ENCODE measurements at places on chromosomes 7 and 10.
A peak's percentile ranks its signal among the peaks of the same experiment; 100 is the strongest.

DNA sequence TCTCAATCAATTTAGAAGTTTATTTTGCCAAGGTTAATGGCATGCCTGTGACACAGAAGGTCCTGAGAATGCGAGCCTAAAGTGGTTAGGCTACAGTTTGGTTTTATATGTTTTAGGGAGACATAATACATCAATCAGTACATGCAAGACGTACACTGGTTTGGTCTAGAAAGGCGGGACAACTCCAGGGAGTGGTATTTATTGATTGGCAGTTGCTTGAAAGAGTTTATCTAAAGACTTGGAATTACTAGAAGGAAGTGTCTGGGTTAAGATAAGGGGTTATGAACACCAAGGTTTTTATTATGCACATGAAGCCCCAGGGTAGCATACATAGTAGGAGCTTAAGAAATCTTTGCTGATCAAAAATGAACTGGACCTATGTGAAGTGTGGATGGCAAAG lies 21.5 kb downstream of the NPVF start:
- no peak for DNase-seq

DNA sequence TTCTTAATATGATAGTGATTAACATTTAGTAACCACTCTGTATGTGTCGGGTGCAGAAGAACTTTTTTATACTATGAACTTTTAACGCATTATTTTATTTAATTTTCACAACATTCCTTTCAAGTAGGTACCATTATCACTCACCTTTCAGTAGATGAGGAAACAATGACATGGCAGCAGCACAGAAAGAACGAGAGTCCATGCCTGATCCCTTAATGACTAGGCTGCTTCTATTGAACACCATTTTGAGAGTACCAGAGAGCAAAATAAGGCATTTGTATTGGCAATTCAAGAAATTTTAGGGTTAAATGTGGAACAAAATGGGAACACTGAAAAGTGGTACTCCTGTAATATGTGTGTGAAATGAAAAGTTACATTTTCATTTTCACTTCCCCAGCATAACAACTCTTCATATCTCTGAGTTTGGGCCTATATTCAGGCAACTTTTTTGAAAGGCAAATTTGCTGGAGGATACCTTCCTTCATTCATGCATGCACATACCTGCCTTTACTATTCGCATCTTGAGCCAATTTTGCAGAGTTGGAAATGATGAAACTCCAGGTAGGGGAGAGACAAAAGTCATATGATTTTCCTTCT lies 12.8 kb downstream of the LRRN3 start:
- DNase-seq, result no peak

GRCh38 chr7:116497708-116498107 lies 1.8 kb upstream of the CAV2 start:
- DNase-seq, result no peak

- DNase-seq, result no peak
These were observed 214.4 kb downstream of the CCSER2 start for GRCh38 chr10:84542522-84543490.

GRCh38 chr7:134298902-134299683 lies 17.6 kb downstream of the SLC35B4 start:
- no peak for DNase-seq

DNA sequence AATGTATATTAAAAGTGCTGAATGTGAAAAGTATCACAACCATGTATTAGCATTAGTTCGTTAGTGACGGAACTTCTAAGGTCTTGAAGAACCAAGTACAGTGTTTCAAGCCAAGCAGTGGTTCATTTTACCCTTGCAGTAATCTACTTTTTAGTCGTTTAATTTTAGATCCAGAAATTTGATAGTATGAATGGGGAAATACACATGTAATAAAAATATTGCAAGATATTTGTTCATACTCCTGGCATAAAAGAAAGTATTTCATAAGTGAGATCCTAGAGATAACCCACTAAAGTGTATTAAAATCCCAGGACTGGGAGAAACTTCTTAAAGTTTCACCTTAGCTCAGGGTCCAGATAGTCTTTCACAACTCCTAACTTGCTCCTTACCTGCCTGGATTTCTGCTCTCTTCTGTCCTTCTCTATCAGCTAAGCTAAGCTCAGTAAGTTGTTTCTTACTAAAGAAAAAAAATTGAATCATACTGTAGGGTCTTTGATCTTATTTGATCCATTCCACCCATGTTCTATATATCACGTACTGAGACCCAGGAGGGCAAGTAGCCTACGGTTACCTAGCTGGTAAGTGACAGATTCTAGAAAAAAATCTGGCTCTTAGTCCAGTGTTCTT lies 1.5 kb downstream of the BCAP29 start:
- DNase-seq, result no peak

GRCh38 chr7:21368317-21368716 lies 59.6 kb upstream of the SP4 start:
- no peak for DNase-seq

DNA sequence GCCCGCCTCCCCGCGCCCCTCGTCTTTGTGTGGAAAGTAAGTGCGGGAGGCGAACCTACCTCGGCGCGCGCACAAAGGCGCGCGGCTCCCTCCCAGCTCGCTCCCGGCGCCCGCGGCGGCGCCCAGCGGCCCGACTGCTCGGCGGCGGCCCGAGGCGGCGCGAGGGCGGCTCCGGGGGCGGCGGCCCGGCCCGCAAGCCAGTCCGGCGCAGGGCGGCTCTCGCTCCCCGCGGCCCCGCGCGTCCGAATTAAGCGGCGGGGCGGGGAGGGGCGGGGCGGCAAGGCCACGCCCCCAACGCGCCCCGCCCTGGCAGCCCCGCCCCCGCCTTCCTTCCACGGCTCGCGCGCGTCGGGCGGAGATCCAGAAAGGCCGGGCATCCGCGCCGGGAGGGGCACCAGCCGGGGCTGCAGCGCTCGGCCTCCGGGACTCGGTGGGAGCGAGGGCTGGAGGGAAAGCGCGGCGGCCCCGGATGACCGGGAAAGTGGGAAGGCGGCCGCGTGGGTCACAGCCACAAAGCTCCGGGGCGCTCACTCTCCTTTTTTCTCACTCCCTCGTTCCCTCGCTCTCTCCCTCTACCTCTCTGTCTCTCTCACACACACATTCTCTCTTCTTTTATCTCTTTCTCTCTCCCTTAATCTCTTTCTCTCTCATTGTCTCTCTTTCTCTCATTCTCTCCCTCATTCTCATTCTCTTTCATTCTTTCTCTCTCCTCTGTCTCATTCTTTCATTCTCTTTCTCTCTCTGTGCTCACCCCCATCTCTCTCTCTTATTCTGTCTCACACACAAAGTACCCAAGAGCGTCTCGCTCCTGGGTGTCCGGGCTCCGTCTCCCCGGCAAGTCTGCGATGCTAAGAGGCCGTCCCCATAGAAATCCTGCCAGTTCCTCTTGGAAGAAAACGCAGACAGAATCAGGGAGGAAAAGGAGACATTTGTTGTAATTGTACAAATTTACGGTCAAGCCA lies 170.2 kb downstream of the FAM107B start:
- DNase-seq, result peak; percentile 75

All from stimulated activated CD4-positive, alpha-beta T cell treated with anti-CD3 and anti-CD28 coated beads, Interleukin-15, amount 100 ng/mL, for 24 hours (primary cell).